Uterus (tissue), 4 donors: ENCODE measurements at places on chromosomes 5 and 9. TPM values are rescaled to one million over a fixed set of nuclear protein-coding genes. Genes with fewer than 3 reads are reported as not detected.

The COL15A1 gene
- total RNA-seq, result 38.7 TPM

The FGD3 gene
- 2.8 TPM for total RNA-seq

The WDR38 gene
- total RNA-seq, result 1.9 TPM

The C7 gene
- 410 TPM for total RNA-seq

The ZBED3 gene
- 26.9 TPM for total RNA-seq

The PTAR1 gene
- 71.3 TPM for total RNA-seq

The IRX1 gene
- total RNA-seq, result not detected

The PCDHA8 gene
- total RNA-seq, result not detected

The SH3RF2 gene
- total RNA-seq, result 4.1 TPM

The KCNN2 gene
- total RNA-seq, result 3.6 TPM

The INSL6 gene
- total RNA-seq, result not detected

The C6 gene
- 3.5 TPM for total RNA-seq

The CSF1R gene
- total RNA-seq, result 32.9 TPM

The TDRD7 gene
- total RNA-seq, result 19.4 TPM
